ENCODE measurements at places on chromosomes 5 and 9.

- DNase-seq: peak; percentile 95
Measured at GRCh38 chr5:123429993-123430392, 6.8 kb upstream of the CEP120 start.

DNA sequence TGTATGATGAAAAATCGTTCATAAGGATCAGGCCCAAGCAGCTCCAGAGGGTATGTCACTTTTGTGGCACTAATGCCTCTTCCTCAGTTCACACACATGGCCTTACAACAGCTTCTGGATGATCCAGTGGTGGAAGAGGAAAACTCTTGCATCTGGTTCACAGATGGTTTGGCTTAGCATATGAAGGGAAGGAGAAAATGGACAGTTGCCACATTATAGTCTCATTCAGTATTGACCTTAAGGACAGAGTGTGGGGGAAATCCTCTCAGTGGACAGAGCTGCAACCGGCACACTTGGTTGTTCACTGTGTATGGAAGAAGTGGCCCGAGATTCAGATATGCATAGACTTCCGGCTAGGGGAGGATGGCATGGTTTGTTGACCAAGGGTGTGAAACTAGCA, 22.8 kb downstream of the C9orf57 start:
- DNase-seq: no peak

DNA sequence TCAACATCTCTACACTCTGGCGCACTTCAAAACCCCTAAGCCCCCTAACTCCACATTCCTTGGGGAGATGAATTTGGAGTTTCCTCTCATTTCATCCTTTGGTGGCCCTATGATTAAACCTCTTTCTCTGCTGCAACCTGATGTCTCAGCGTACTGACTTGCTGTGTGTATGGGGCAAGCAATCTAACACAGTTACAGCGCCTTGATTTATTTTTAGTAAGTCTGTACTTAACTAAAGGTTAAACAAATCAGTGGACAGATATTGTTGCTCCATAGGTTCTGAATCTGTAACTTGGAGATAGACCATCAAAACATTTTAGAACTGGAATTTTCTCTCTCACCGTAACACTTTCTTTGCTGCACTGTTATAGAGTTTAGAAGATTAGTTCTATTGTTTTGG, 452.8 kb downstream of the IRX1 start:
- no peak for DNase-seq

GRCh38 chr9:91694081-91694870, 255.8 kb downstream of the ROR2 start:
- DNase-seq: no peak

DNA sequence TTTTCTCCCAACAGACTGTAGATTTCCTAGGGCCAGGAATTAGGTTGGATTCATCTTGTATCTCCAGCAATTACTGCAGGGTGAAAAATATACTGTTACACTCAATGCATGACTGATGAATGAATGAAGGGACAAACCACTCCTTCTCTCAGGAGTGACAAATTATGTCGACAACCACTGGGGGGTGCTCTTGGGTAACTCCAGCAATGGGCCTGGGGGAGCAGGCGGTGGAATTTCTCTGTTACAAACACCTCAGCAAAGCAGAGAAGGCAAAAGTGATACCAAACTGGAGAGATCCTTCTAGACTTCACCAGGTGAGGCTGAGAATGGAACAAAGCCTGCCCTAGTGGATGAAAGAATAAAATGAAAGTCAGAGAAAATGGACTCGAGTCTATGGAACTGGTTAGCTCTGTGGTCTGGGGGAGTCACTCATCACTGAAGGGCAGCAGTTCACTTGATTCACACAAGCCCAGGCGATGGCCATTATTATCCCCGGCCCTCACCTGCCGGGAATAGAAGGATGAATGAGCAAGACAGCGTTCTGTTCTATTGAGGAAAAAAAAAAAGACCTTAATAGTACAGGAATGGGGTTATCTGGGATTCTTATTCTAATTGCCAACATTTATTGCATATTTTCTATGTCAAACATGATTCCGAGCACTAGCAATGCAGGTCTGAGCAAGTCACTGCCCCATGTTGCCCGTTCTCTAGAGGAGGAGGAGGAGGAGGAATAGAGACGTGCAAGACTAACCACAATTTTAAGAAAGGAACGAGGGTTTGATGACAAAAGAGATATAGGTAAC, 341.1 kb downstream of the ASTN2 start:
- no peak for DNase-seq

DNA sequence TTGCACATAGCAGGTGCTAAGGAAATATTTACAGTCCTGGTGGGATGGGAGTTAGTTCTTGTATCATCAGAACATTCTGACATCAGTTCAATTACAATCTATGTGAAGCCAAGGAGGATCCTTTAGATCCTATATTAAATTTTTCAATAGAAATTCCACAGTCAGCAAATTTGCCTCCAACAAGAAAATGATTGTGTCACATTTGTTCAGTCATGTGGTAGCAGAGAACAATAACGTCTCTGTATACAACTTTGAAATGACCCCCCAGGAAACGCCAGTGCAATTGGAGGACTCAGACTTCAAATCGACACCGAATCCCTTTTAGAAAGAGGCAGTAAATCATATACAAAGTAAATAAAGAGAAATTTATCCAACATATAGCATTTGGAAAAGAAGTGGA, 392.1 kb downstream of the DTWD2 start:
- no peak for DNase-seq
